ENCODE measurements at places on chromosomes 5 and 9.

DNA sequence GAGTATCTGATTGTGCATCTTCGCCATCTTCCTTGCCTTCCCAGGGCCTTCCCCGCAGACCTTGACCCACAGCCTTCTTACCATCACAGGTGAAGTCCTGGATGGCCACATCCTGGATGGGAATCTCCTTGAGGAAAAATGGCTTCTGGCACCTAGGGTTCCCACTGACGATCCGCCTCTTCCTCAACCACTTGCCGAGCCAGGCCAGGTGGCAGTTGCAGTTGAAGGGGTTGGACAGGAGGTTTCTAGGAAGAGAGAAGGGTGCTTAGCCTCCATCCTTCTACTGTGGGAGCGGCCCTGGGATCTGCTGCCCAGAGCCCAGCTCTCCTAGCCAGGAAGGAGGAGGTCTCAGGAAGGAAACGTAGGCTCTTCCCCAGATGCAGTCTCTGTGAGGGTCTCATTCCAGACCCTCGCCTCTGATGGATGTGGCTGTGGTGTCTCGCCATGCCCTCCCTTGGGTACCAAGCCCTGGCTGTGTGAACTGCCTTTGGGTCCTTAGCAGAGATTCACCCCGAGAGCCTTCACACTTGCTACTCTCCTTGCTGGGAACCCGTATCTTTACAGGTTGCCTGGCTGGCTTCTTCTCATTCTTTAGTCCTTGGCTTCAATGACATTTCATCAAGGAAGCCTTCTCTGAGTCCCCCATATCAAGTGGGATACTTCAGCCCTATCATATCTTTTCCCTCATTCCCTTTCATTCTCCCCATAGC is 170.4 kb upstream of the PANK3 start:
- no peak for DNase-seq

DNA sequence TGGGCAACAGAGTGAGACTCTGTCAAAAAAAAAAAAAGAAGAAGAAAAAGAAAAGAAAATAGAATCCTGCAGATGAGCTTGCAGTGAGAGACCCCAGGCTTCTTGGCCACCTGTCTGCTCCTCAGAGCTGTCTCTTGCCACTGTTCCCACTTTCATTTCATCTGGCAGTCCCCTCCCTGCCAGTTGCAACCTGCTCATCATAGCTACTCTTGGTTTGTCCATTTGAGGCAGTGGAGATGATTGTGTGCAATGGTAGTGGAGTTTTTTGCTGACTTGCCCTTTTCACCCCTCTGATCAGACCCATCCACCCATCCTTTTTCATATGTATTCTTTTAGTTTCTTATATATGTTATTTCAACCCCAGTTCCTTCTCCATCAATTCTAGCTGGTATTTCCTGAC is 28.7 kb downstream of the ANKRD33B start:
- DNase-seq = no peak

DNA sequence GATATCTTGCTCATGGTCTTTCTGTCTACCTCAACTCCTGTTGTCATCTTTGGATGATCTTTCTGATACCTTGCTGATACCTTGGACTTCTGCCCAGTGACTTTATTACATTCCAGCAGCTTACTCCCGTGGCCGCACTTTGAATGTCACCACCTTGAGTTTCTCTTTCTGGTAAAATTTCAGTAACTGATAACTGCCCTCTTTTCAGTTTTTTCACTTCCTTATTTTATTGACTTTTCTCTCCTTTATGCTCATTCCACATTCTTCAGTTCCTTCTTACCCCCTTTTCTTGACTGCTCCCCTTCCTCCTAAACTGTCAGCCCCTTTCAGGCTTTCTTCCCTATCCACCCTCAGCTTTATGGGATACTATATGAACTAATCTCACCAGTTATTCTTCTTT is 7.0 kb upstream of the FBXO4 start:
- no peak for DNase-seq

GRCh38 chr5:75023368-75024159 is 28.8 kb downstream of the GCNT4 start:
- peak; percentile 27 for DNase-seq

DNA sequence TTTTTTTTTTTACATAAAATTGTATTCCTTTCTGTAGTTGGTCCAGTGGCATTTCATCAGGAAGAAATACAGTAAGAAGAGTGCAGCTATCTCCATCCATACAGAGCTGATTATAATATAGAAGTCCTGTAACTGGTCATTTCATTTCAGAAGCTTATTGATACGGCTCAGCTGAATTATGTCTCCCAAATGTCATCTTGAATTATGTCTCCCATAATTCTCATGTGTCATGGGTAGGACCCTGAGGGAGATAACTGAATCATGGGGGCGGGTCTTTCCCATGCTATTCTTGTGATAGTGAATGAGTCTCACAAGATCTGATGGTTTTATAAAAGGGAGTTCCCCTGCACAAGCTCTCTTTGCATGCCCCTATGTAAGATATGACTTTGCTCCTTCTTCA is 492.9 kb downstream of the CHSY3 start:
- DNase-seq = no peak

DNA sequence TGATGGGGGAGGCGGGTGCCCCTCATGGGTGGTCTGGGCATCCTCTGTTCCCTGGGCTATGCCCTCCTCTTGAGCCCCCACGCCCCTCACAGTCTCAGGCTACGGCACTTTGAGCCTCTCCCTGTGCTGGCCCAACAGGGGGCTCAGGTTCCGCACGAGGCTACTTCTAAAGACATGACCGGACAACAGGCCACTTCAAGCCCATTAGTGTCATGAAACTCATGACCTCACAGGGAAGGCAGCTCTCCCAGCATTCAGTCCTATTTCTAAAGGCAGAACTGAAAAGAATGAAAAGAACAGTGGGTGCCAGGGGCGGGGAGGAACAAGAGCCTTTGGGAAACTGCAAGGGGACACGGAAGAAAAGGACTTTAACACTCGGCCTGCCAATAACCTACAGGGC is 45.0 kb downstream of the COL23A1 start:
- no peak for DNase-seq

GRCh38 chr5:108093186-108093585 is 288.7 kb downstream of the FBXL17 start:
- DNase-seq = no peak

- no peak for DNase-seq
These were observed 421.0 kb downstream of the KDM4C start for GRCh38 chr9:7178729-7179128.

- DNase-seq = no peak
These were observed 144.8 kb upstream of the PIK3R1 start for GRCh38 chr5:68070591-68071281.

DNA sequence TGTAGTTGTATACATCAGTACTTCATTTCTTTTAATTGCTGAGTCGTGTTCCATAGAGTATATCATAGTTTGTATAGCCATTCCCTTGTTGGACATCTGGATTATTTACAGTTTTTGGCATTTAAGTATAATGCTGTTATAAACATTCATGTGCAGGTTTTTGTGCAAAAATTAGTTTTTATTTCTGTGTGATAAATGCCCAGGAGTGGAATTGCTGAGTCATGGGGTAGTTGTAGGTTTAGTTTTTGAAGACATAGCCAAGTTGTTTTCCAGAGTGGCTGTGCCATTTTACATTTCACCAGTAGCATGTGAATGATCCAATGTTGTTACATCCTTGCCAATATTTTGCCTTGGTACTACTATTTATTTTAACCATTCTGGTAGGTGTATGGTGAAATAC is 12.5 kb downstream of the ZNF354B start:
- no peak for DNase-seq

GRCh38 chr9:134247918-134248631 is 78.2 kb upstream of the RXRA start:
- DNase-seq = no peak

- DNase-seq = no peak
These were observed 190.3 kb downstream of the MELK start for GRCh38 chr9:36762958-36763357.

- no peak for DNase-seq
These were observed 5.4 kb downstream of the KCNV2 start for GRCh38 chr9:2722715-2723114.

DNA sequence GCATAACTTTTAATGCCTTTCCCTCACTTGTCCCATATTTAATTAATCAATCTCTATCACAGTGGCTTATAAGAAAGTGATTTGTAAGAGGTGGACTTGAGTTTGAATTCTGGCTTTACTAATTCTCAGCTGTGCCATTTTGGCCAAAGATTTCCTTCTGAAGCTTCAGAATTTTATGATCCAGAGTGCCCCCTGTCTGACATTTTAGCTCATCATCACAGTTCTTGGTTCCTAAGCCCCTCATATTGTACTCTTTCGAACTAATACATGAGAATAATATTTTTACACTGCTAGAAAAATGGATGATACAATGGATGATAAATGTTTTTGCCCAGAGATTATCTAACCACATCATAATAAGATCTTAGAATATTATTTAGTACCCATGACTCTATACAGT is 1014.1 kb downstream of the PTPRD start:
- no peak for DNase-seq

GRCh38 chr9:115625954-115626353 is 508.0 kb upstream of the TNC start:
- no peak for DNase-seq

- DNase-seq = no peak
These were observed 197.0 kb downstream of the SLF1 start for GRCh38 chr5:94815313-94816039.

GRCh38 chr9:534886-535285 is 306.6 kb upstream of the DMRT1 start:
- no peak for DNase-seq

DNA sequence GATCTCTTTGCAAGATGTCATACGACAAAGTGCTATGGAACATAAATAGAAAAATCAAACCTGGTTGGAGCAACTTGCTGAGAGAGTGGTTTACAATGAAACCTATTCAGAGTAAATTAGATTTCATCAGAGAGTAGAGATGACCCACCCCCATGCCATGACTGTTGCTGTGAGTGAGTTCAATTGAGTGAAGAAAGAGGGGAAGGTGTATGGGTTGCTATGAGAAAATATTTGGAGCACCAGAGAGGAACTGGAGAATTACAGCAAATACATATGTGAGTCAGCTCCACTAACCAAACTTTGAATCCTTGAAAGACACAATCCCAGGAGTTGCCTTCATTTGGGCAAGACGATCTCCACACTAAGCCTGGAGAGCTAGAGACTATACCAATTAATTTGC is 217.2 kb downstream of the RFX3 start:
- no peak for DNase-seq

GRCh38 chr9:127886401-127886972 is 9.0 kb upstream of the AK1 start:
- no peak for DNase-seq

DNA sequence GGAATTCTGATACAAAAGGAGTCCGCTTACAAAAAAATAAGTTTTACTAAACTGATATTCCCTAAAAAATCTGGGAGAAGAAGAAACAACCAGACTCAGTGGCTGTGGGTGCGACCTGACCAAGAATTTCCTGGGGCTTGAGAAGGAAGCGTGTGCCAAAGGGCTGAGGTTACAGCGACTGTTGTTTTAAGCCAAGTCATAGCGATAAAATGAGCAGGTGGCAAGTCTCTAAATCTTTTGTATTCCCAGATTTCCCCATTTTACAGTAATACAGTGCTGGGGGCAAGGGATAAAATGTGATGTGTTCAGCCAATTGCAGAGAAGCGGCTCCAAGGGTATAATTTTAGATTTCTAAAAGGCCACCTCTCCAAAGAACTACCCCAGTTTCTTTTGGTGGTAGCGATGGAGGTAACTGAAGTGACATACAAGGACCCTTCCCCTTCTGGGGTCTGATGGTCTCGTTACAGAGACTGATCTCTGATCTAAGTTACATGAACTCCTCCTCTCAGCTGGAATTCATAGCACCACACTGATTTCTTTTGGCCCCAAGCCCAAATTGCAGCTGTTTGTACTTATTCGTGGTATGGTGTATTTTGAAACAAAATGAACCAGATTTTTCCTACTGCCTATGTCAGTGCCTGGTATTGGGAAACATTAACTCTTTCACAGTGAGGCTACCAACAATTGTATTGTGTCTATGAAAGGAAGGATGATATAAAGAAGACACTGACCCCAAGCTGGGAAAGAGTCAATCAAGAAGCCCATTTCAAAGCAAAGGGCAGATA is 41.6 kb downstream of the LPAR1 start:
- no peak for DNase-seq

GRCh38 chr5:132268769-132269551 is 11.5 kb downstream of the PDLIM4 start:
- no peak for DNase-seq

DNA sequence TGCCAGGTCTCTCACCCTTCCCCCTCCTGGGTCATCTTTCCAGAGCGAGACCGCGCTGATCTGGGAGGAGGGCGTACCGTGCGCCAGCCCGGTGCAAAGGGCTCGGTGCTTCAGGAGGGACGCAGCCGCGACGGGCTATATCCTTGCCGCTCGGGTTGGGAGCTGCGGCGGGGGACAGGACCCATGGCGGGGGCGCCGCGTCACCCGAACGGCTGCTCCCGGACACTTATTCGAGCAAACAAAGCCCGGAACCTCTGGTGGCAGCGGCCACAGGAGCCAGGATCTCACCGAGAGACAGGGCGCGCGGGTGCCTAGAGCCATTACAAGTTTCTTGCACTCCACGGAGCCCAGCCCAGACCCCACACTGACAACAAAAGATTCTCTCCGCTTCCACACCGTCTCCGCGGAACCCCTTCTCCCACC is 1.3 kb downstream of the SEMA6A start:
- DNase-seq = no peak

DNA sequence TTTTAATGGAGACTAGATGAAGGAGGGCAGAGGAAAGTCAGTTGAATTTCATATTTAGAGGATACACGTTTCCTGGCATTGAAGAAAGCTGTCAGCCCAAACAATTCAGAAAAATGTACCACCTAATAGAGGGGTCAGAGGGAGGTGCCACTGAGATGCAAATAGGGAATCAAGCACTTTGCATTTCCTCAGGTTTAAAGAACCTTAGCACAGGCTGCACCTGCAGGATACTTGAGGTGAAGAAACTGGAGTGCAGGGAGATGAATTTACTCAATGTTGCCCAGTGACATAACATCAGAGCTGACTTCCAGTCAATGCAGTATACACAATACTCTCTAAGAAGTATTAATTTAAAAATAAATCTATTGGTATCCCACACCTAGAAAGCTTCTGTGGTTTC is 67.0 kb upstream of the MAST4 start:
- no peak for DNase-seq

- DNase-seq = no peak
These were observed 63.6 kb downstream of the NUP214 start for GRCh38 chr9:131188976-131189375.

- DNase-seq = no peak
These were observed 569.6 kb upstream of the BRINP1 start for GRCh38 chr9:119938871-119939270.

GRCh38 chr5:74124826-74125225 is 498.8 kb downstream of the ARHGEF28 start:
- DNase-seq = no peak
